ENCODE measurements at places on chromosomes 13 and 19. TPM values are rescaled to one million over a fixed set of nuclear protein-coding genes. Genes with fewer than 3 reads are reported as not detected.
A peak's percentile ranks its signal among the peaks of the same experiment; 100 is the strongest.

GRCh38 chr19:10510301-10510802, 6.9 kb downstream of the S1PR5 start:
- DNase-seq, result no peak

GRCh38 chr13:72960541-72960940, 98.3 kb upstream of the KLF5 start:
- no peak for DNase-seq

The LILRB2 gene
- total RNA-seq, result not detected

The CYP4F2 gene
- not detected for total RNA-seq

DNA sequence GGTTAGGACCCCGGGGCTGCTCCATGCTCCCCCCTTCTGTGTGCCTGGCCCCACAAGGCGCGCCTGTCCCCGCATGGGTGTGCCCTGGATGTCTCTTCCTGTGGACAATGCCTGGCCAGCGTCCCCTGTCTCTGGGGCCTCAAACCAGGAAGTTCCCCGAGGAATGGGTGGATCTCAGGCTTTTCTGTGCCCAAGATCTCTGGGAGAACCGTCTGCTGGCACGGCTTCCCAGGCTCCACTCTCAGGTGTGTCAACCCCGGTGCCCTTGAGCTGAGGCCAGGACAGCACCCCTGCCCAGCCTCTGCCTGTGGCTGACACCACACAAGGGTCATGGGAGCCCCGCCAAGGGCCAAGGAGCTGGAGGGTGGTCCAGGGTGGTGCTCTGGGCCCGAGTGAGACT, 15.7 kb downstream of the ZNF444 start:
- DNase-seq, result no peak

DNA sequence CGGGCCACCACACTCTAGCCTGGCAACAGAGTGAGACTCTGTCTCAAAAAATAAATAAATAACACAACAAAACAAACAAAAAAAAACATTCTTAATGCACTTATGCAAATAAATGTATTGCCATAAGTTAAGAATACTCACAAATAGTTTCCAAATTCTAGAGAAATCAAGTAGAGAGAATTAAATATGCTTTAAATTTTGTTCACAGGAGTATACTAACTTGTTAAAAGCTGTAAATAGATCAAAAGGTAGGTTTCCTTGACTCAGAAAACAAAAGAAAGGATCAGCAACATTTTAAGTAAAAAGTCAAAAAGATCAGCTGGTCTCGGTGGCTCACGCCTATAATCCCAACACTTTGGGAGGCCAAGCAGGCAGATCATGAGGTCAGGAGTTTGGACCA, 50.5 kb upstream of the ZNF429 start:
- no peak for DNase-seq

- DNase-seq, result no peak
These were observed 29.0 kb downstream of the CCDC8 start for GRCh38 chr19:46384396-46384795.

DNA sequence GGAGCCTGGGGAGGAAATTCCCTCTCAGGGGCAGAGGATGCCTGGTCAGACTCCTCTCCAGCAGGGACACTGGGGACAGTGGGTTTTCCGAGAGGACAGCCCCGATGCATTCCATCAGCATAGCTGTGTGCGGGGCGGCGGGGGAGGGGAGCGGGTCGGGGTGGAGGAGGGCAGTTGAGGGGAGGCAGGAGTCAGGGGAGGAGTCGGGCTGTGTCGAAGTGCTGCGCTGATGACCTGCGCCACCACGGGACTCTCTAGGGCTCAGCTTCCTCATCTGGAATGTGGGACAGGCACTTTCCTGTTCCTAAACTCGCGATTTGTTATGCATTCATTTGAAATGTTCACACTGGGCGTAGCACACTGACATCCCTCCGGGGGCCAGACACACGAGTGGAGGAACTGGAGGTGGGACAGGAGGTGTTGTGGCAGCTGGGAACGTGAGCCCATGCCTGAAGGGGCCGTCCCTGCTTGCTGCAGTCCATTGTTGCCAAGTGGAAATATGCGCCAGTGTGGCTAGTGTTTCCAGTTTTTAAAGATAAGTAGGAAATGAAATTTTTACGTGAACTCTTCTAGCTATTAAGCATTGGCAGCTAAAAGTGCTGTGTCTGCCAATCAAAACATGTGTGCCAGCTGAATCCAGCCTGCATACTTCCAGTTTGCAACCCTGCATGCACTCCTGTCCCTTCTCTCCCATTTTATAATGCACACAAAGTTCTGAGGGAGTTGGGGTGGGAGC, 43.3 kb downstream of the FLT1 start:
- no peak for DNase-seq

DNA sequence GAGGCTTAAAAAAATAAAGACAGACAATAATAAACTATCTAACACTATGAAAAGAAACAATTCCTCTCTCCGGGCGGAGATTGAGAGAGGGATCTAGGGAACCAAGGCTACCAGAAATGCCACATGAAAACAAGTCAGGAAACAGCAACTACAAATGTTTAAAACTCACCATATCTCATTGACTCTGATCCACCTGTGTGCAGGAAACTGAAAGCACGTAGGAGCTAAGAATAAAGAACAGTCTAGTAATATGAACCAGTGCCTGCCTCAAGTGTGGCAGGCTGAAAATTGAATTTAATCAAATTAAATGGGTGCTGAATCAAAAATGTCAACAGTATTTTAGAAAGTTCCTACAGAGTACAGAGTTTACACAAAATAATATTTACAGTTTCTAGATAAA, 1701.0 kb downstream of the SLITRK5 start:
- no peak for DNase-seq

GRCh38 chr13:78409172-78409571, 194.2 kb downstream of the POU4F1 start:
- no peak for DNase-seq

- no peak for DNase-seq
These were observed 3.3 kb upstream of the MISP start for GRCh38 chr19:747432-748273.

DNA sequence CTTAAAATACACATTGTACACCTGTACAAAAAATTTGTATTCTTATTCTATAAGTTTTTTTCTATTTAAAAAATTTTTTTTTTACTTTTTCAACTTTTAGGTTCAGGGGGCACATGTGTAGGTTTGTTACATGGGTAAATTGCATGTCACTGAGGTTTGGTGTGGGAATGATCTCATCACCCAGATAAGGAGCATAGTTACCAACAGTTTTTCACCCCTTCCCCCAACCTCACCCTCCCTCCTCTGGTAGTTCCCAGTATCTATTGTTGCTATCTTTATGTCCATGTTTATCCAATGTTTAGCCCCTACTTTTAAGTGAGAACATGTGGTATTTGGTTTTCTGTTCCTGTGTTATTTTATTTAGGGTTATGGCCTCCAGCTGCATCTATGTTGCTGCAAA, 89.9 kb downstream of the CDK8 start:
- DNase-seq, result peak; percentile 32

The CERS1 gene
- total RNA-seq, result 0.32 TPM

The RELB gene
- 10.6 TPM for total RNA-seq

The MADCAM1 gene
- under 0.01 TPM for total RNA-seq

- DNase-seq, result no peak
These were observed 55.9 kb downstream of the STARD13 start for GRCh38 chr13:33229446-33230177.

DNA sequence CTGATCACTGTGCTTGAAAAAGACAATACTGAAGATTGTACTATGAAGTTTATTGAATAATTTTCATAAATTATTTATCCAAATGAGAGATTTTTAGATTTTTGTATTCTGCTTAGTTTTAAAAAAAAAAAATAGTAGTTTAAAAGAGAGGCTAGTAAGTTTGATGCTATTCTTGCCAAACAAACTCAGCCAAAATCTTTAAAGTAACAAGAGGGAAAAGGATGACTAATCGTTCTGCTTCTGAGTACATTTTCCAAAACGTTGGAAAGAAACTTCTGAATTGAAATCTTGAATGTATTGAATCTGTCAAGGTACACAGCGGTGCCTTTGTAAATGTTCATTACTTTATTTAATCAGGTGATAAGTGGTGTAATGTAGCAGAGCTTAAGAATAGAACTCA, 34.4 kb downstream of the NUP58 start:
- no peak for DNase-seq

- no peak for DNase-seq
These were observed 3.9 kb upstream of the DMKN start for GRCh38 chr19:35517342-35517741.

GRCh38 chr13:21309542-21310172, 133.2 kb downstream of the MRPL57 start:
- DNase-seq, result no peak

The TUBB4A gene
- total RNA-seq, result not detected

The NLRP9 gene
- total RNA-seq, result not detected

GRCh38 chr13:42485272-42485671, 88.7 kb upstream of the TNFSF11 start:
- DNase-seq, result no peak

DNA sequence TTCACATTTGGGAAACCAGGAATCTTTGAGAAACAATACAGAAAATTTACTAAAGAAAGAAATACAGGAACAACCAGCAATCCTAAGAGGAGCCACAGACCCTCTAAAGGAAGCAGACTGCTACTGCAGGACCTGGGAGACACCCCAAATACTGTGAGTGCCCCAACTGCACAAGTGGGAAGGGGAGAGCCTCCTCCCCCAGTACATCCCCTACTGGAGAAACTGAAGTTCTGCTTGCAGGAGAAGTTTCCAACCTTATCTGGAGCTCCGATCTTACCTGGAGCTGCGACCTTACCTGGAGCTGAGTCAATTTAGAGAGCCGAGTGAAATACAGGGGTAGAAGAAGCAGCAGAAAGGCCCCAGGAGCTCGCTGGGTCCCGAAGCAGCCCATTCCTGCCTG, 236.4 kb upstream of the SPRY2 start:
- no peak for DNase-seq

- DNase-seq, result no peak
These were observed 94.3 kb downstream of the POSTN start for GRCh38 chr13:37504251-37504650.

DNA sequence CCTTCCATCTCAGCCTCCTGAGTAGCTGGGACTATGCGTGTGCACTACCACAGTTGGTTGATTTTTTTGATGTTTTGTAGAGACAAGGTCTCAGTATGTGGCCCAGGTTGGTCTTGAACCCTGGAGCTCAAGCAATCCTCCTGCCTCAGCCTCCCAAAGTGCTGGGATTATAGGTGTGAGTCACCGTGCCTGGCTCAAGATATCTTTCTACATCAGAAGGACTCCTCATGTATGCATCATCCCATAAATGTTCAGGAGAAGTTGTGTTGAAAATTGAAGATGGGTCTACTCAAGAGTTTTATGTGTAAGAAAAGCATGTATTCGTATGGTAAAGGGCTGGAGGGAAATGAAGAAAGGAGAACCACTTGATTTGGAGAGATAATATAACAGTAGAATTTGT, 71.8 kb upstream of the STK24 start:
- DNase-seq, result no peak

The ATP8B3 gene
- 0.86 TPM for total RNA-seq
